Activated CD8-positive, alpha-beta memory T cell treated with anti-CD3 and anti-CD28 coated beads, Interleukin-2, amount 10 ng/mL, durations not matched to agents 7 days and 5 days (primary cell): ENCODE measurements at places on chromosomes 6 and 20. TPM values are rescaled to one million over a fixed set of nuclear protein-coding genes. Genes with fewer than 3 reads are reported as not detected.
A peak's percentile ranks its signal among the peaks of the same experiment; 100 is the strongest.

Gene MMP24
- not detected for total RNA-seq

Gene FAM217A
- not detected for total RNA-seq

Gene GTSF1L
- 0.28 TPM for total RNA-seq

Gene MRPS10
- 28.8 TPM for total RNA-seq

Gene CCN5
- total RNA-seq, result not detected

Gene DLK2
- not detected for total RNA-seq

GRCh38 chr6:37623666-37624065 is 74.0 kb downstream of the MDGA1 start:
- H3K27me3 ChIP-seq, result peaks cover 27% of the 10 kb centered on the region
- DNase-seq, result no peak
- H3K36me3 ChIP-seq, result no peaks in the 10 kb centered on the region
- no peak overlapping the region for H3K27ac ChIP-seq
- peaks cover 14% of the 10 kb centered on the region for H3K4me1 ChIP-seq

DNA sequence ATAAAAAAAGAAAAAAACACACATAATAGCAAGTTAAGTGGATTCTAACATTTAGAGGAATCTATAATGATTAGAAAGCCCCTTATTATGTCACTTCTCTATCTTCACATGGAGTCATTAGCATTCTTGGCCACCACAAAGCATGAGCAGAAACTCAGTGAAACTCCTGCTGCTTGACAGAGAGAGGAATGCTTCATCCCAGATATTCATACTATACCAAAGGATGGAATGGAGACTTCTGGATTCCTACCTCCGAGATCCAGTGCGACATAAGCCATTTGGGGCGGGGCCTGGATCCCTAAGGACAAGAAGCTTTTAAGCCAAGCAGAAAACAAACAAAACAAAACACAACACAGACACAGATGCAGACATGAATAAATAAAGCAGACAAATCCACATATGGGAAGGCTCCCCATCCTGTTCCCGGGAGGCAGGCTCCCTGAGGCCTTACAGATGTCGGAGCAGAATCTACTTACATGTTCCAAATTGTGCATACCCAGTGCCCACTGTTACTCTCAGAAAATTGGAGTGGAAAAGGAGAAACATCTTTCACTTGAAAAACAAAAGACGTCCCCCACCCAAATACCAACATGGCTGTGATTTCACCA is 727.3 kb downstream of the MAFB start:
- H3K4me3 ChIP-seq, result no peak overlapping the region
- no peak overlapping the region for H3K27ac ChIP-seq
- H3K27me3 ChIP-seq, result no peaks in the 10 kb centered on the region
- no peaks in the 10 kb centered on the region for H3K4me1 ChIP-seq
- no peak for DNase-seq

DNA sequence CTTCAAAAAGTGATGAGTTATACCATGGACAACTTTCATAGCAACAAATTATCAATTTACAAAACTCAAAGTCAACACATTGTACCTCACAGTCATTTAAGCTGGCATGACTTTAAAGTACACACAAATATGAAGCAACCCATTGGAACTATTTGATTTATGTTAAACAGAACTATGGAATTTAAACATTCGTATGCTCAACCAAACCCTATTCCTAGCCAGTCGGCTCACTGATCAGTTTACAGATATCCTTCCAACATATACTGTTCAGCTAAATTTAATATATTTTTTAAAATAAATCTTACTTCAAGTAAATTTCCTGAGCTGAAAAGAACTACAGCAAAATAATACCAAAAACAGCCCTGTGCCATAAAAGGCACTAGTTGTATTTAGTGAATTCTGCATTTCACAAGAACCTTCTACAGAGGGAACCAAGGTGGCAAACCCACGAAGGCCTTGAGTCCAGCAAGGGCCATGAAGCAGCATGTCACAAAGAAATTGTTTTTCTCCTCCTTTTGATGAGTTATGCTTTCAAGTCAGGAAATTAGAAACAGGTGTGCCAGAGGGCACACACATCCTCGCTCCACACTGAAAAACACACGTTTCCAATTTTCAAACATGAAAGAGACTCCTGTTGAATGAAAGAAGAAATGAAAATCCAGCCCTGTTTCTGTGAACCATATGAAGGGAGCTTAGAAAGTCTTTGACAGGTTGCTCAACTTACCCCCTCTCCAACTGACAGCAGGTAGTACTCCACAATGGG is 122.8 kb downstream of the TASP1 start:
- peaks cover 27% of the 10 kb centered on the region for H3K36me3 ChIP-seq
- no peak overlapping the region for H3K4me3 ChIP-seq
- no peak for DNase-seq
- no peaks in the 10 kb centered on the region for H3K27me3 ChIP-seq
- no peak overlapping the region for H3K27ac ChIP-seq
- H3K4me1 ChIP-seq, result no peaks in the 10 kb centered on the region

DNA sequence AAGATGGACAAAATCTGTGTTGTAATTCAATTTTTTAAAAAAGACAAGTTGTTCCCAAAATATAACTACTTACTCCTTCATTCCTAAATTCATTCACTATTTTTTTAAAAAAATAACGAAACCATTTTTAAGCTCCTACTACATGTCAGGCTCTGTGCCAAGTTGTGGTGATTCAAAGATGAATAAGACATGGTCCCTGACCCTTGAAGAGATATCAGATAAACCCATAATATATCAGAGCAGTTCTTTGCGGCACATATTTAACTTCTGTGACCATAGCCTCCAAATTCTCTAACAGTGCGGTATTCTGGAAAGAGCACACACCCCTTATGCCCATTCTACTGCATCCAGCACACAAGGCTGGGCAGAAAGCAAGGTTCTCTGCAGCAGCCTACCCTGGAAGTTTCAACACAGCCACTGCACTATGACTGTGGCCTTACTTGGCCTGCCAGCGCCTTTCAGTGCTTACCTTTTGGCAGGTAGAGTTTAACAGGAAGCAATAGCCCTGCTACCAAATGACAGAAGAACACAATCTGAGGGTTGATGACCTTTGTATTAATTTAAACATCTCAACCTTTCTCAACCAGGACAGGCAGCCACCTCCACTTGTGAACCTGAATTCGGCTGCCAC is 406.5 kb downstream of the BTBD9 start:
- H3K27me3 ChIP-seq, result no peaks in the 10 kb centered on the region
- no peaks in the 10 kb centered on the region for H3K36me3 ChIP-seq

GRCh38 chr20:59605601-59606364 is 1.4 kb downstream of the PHACTR3 start:
- H3K4me1 ChIP-seq, result peaks cover 3% of the 10 kb centered on the region
- no peak overlapping the region for H3K4me3 ChIP-seq

GRCh38 chr20:54576518-54576917 is 101.1 kb downstream of the DOK5 start:
- no peaks in the 10 kb centered on the region for H3K27me3 ChIP-seq
- H3K4me1 ChIP-seq, result no peaks in the 10 kb centered on the region
- no peak overlapping the region for H3K27ac ChIP-seq
- DNase-seq, result no peak

DNA sequence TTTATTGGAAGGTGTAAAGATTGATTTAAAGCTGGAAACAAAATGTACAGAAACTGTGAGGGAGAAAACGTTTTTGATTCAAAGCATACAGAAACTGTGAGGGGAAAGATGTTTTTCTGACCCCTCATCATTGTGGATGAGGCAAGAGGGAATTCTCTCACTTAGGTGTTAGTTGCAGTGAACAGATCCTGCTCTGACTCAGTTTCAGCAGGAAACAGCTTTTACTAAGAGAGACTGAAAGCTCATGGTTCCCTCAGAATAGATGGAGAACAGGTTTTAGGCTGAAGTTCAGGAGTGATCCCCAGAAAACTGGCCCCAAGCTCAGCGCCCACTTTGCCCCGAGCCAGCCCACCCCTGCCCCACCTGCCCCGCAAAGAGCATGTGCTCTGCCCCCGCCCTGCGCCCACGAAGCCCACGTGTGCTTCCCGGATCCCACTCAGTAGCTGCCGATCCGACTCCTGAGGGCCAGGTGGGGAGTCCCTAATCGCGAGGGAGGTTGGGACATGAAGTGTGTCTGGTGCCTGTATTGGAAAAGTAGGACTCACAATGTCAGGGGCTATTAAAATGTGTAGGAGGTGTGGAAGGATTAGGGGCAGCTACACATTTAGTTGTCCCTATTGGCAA is 41.2 kb downstream of the DUSP22 start:
- DNase-seq, result no peak
- no peak overlapping the region for H3K27ac ChIP-seq
- no peaks in the 10 kb centered on the region for H3K27me3 ChIP-seq
- peaks cover 30% of the 10 kb centered on the region for H3K4me1 ChIP-seq

DNA sequence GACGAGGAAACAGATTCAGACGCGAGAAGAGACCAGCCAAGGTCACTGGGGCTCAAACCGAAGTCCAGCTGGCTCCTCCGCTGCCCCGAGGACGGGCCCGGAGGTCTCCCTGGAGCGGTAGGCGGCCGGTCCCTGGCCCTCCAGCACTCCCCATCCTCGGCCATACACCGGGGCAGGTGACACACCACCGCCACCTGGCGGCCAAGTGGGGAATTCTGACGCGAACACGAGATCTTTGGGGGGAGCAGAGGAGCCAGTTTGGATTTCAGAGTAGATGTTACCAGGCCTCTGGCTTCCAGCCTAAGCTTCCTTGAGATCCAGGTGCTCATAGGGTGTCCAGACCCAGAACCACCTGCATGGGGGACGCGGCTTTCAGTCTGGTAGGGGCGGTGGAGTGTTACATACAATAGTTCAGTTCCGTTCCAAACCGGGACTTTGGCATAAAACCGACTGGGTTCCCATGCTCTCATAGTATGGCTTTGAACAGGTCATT is 16.1 kb downstream of the BPIFB1 start:
- H3K36me3 ChIP-seq, result no peaks in the 10 kb centered on the region
- H3K27me3 ChIP-seq, result peaks cover 14% of the 10 kb centered on the region
- DNase-seq, result peak; percentile 77
- peaks cover 5% of the 10 kb centered on the region for H3K4me1 ChIP-seq
- H3K27ac ChIP-seq, result no peak overlapping the region

- peaks cover 7% of the 10 kb centered on the region for H3K36me3 ChIP-seq
- H3K4me3 ChIP-seq, result no peak overlapping the region
- DNase-seq, result no peak
- peaks cover 20% of the 10 kb centered on the region for H3K27me3 ChIP-seq
- no peak overlapping the region for H3K27ac ChIP-seq
These were observed 8.3 kb upstream of the ZNF318 start for GRCh38 chr6:43377710-43378229.

GRCh38 chr20:49909499-49910339 is 5.6 kb downstream of the SPATA2 start:
- peaks cover 22% of the 10 kb centered on the region for H3K4me1 ChIP-seq
- DNase-seq, result no peak
- H3K4me3 ChIP-seq, result no peak overlapping the region
- no peaks in the 10 kb centered on the region for H3K27me3 ChIP-seq
- H3K36me3 ChIP-seq, result peaks cover 14% of the 10 kb centered on the region

DNA sequence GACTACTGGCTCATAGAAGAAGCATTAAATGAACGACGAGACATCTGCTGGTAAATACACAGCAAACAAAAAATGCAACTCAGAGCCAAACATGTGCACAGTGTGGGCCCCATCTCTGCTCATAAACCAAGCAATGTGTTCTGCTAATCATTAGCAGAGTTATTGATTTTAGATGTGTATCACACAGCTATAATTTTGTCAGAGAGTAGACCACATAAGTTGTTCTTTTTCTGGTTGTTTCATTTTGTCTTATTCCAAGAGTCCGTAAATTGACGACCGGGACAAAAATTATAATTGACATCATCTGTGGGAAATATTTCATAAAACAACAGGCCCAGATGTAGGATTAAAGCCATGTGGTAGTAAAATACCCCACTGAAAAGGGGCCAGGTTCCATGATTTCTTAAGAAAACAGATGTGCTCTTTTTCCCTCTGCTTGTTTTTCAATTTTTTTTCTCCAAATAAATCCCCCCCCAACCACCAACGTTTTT is 423.6 kb downstream of the HAO1 start:
- H3K4me1 ChIP-seq, result no peaks in the 10 kb centered on the region
- no peak overlapping the region for H3K4me3 ChIP-seq
- H3K36me3 ChIP-seq, result no peaks in the 10 kb centered on the region
- no peak overlapping the region for H3K27ac ChIP-seq
- no peaks in the 10 kb centered on the region for H3K27me3 ChIP-seq

GRCh38 chr6:99147206-99147605 is 199.5 kb upstream of the FBXL4 start:
- no peaks in the 10 kb centered on the region for H3K4me1 ChIP-seq
- peaks cover 15% of the 10 kb centered on the region for H3K27me3 ChIP-seq
- no peak overlapping the region for H3K4me3 ChIP-seq
- H3K36me3 ChIP-seq, result no peaks in the 10 kb centered on the region

DNA sequence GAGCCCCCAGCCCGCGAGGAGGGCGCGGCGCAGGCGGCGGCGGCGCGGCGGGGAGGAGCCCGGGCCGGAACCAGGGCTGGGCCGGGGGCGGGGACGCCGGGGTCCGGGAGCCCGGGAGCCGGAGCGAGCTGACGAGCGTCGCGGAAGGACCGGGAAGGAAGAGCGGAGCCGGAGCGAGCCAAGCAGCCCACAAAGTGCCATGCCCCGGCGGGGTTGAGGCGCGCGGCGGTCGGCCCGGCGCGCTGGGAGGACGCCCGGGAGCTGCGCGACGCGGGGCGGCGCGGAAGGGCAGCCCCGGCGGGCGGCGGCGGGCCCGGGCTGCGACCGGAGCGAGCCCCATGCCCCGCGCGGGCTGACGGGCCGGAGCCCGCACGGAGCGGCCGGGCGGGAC is 289 bp downstream of the FOXP4 start:
- H3K4me1 ChIP-seq, result peaks cover 20% of the 10 kb centered on the region
- no peak overlapping the region for H3K27ac ChIP-seq
- no peak for DNase-seq
- no peak overlapping the region for H3K4me3 ChIP-seq

- H3K27me3 ChIP-seq, result peaks cover 38% of the 10 kb centered on the region
- no peak for DNase-seq
- peaks cover 51% of the 10 kb centered on the region for H3K4me1 ChIP-seq
- peaks cover 2% of the 10 kb centered on the region for H3K36me3 ChIP-seq
These were observed 11.2 kb downstream of the UST start for GRCh38 chr6:148757944-148758480.

- H3K27me3 ChIP-seq, result no peaks in the 10 kb centered on the region
- no peak for DNase-seq
- H3K27ac ChIP-seq, result no peak overlapping the region
- H3K36me3 ChIP-seq, result no peaks in the 10 kb centered on the region
These were observed 39.3 kb downstream of the BEND3 start for GRCh38 chr6:107075951-107076381.

GRCh38 chr20:36472637-36473090 is 68.7 kb upstream of the MYL9 start:
- peak overlapping the region; percentile 88 for H3K27ac ChIP-seq
- no peaks in the 10 kb centered on the region for H3K27me3 ChIP-seq
- H3K4me1 ChIP-seq, result peaks cover 34% of the 10 kb centered on the region
- peak overlapping the region; percentile 65 for H3K4me3 ChIP-seq
- peak; percentile 53 for DNase-seq
- no peaks in the 10 kb centered on the region for H3K36me3 ChIP-seq

DNA sequence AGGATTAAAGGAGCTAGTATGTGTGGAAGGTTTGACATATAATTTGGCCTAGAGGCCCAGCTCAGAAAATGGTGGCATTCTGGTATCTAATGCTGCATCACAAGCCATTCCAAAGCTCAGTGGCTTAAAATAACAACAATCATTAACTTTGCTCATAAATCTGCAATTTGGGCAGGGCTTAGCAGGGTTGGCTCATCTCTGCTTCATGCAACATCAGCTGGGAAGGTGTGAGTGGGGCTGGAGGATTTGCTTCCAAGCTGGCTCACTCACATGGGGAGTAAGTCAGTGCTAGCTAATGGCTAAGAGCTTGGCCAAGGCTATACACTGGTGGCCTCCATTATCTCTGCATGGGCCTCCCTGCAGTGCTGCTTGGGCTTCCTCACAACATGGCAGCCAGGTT is 48.0 kb upstream of the STK35 start:
- H3K4me3 ChIP-seq, result no peak overlapping the region
- peaks cover 28% of the 10 kb centered on the region for H3K27me3 ChIP-seq
- DNase-seq, result no peak
- H3K36me3 ChIP-seq, result no peaks in the 10 kb centered on the region
